Activated naive CD8-positive, alpha-beta T cell treated with anti-CD3 and anti-CD28 coated beads for 36 hours (primary cell): ENCODE measurements at places on chromosomes 13 and 19. TPM values are rescaled to one million over a fixed set of nuclear protein-coding genes. Genes with fewer than 3 reads are reported as not detected.

CGB7 gene
- not detected for total RNA-seq

PTH2 gene
- not detected for total RNA-seq

SLC5A5 gene
- 1.5 TPM for total RNA-seq

ELSPBP1 gene
- not detected for total RNA-seq

DOHH gene
- 17.2 TPM for total RNA-seq

ZNF534 gene
- total RNA-seq = not detected

TSSK6 gene
- 3.1 TPM for total RNA-seq

ADGRE3 gene
- not detected for total RNA-seq

- DNase-seq = no peak
- H3K27me3 ChIP-seq = peaks cover 8% of the 10 kb centered on the region
- no peak overlapping the region for H3K27ac ChIP-seq
- H3K4me3 ChIP-seq = no peak overlapping the region
These were observed 44.3 kb upstream of the ENOX1 start for GRCh38 chr13:43831088-43831487.

DNA sequence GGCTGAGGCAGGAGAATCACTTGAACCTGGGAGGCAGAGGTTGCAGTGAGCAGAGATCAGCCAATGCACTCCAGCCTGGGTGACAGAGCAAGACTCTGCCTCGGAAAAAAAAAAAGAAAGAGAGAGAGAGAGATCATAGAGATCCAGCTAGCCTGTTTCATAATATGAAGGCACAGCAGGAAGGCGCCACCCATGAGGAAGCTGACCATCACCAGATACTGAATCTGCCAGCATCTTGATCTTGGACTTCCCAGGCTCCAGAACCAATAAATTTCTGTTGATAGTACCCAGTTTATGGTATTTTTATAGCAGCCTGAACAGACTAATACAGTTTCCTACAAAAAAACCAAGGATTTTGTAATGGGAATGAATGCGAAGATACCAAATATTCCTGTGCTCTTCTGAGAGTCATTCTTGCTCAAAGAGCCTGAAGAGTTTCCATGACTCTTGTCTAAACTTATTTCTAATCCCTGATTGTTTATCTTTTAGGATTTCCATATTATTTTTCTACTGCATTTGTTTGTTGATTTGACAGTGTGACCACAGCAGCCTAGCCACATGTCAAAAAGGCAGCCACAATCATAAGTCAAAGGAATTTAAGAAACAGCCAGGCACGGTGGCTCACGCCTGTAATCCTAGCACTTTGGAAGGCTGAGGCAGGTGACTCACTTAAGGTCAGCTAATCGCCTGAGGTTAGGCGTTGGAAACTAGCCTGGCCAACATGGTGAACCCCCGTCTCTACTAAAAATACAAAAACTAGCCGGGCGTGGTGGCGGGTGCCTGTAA lies 37.7 kb upstream of the PDCD5 start:
- no peak overlapping the region for H3K27ac ChIP-seq
- no peak overlapping the region for H3K4me3 ChIP-seq
- no peaks in the 10 kb centered on the region for H3K27me3 ChIP-seq
- no peak for DNase-seq
- no peaks in the 10 kb centered on the region for H3K36me3 ChIP-seq
- no peaks in the 10 kb centered on the region for H3K4me1 ChIP-seq

- no peak for DNase-seq
- H3K27ac ChIP-seq = peak overlapping the region; percentile 1
- H3K4me1 ChIP-seq = peaks cover 25% of the 10 kb centered on the region
- H3K36me3 ChIP-seq = peaks cover 6% of the 10 kb centered on the region
These were observed 625 bp downstream of the ZNF709 start for GRCh38 chr19:12484011-12484370.

GRCh38 chr19:29680447-29680846 lies 15.2 kb downstream of the PLEKHF1 start:
- peak overlapping the region; percentile 63 for H3K4me3 ChIP-seq
- H3K36me3 ChIP-seq = peaks cover 8% of the 10 kb centered on the region
- peaks cover 47% of the 10 kb centered on the region for H3K4me1 ChIP-seq
- no peaks in the 10 kb centered on the region for H3K27me3 ChIP-seq

DNA sequence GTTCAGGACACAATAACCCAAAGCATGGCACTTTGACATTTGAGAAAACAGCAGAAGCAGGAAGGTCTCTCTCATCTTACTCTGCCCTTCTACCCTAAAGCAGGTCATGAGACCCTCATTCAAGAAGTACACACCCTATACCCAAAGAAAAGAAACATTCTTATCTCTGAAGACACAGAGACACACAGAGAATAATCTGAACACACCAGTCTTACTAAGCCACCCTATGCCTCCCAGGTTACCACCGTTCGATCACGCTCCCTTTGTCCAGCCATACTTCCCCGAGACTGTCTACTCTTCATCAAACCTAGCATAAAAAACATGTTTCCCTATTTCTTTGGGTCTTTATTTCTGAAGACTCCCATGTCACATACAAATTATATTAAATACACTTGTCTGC lies 66.5 kb upstream of the ANKRD10 start:
- H3K27me3 ChIP-seq = peaks cover 49% of the 10 kb centered on the region
- no peak overlapping the region for H3K4me3 ChIP-seq
- no peak for DNase-seq
- H3K4me1 ChIP-seq = no peaks in the 10 kb centered on the region
- H3K27ac ChIP-seq = no peak overlapping the region

GRCh38 chr13:105202354-105202753 lies 1333.1 kb downstream of the EFNB2 start:
- peaks cover 10% of the 10 kb centered on the region for H3K27me3 ChIP-seq
- H3K27ac ChIP-seq = no peak overlapping the region
- H3K4me3 ChIP-seq = no peak overlapping the region

DNA sequence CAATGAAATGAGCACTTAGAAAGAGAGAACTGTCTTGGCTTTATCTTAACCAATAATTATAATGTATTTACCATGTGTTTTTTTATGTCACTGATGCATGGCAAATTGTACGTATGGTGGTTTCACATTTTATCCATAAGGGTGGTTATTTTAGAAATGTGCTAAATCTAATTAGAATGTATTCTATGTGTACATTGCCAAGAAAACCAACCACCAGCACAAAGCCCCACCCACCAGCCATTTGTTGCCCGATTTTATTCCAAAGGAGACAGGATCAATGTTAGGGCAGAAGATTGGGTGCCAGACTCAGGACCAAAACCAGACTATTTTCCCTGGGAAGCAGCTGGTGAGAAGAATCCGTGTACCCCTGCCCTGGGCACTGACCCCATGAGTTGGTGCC lies 63.0 kb upstream of the SOX1 start:
- no peak for DNase-seq
- no peak overlapping the region for H3K27ac ChIP-seq
- H3K36me3 ChIP-seq = no peaks in the 10 kb centered on the region
- H3K4me1 ChIP-seq = no peaks in the 10 kb centered on the region
- no peak overlapping the region for H3K4me3 ChIP-seq

GRCh38 chr19:38975861-38976271 lies 324 bp upstream of the FBXO17 start:
- no peak overlapping the region for H3K27ac ChIP-seq
- H3K27me3 ChIP-seq = peaks cover 45% of the 10 kb centered on the region
- no peaks in the 10 kb centered on the region for H3K36me3 ChIP-seq
- no peak for DNase-seq
- no peak overlapping the region for H3K4me3 ChIP-seq

DNA sequence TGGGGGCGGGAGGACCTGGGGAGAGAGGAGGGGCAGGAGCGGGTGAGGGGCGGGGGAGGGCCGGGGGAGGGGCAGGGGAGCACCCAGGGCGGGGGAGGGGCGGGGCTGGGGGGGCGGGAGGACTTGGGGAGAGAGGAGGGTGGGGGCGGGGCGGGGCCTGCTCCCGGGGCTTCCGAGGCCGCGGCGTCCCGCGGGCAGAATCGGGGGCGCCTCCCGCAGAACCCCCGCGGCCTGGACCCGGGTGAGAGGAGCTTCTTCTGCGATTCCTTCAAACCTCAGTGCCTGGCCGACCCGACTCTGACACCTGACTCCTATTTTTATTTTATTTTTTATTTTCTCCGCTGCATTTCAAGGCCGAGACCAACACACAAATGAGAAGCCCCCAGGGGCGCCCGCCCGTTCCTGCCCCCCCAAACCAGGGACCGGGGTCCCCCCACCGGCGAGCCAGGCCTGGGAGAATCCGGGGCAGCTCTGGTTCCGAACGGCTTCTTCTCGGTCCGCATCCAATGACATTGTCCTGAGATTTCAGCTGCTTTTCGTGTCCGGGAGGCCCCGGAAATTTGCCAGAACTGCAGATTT lies 470 bp upstream of the GRTP1 start:
- H3K4me3 ChIP-seq = no peak overlapping the region
- H3K4me1 ChIP-seq = no peaks in the 10 kb centered on the region
- peaks cover 50% of the 10 kb centered on the region for H3K27me3 ChIP-seq
- no peaks in the 10 kb centered on the region for H3K36me3 ChIP-seq
- no peak overlapping the region for H3K27ac ChIP-seq

DNA sequence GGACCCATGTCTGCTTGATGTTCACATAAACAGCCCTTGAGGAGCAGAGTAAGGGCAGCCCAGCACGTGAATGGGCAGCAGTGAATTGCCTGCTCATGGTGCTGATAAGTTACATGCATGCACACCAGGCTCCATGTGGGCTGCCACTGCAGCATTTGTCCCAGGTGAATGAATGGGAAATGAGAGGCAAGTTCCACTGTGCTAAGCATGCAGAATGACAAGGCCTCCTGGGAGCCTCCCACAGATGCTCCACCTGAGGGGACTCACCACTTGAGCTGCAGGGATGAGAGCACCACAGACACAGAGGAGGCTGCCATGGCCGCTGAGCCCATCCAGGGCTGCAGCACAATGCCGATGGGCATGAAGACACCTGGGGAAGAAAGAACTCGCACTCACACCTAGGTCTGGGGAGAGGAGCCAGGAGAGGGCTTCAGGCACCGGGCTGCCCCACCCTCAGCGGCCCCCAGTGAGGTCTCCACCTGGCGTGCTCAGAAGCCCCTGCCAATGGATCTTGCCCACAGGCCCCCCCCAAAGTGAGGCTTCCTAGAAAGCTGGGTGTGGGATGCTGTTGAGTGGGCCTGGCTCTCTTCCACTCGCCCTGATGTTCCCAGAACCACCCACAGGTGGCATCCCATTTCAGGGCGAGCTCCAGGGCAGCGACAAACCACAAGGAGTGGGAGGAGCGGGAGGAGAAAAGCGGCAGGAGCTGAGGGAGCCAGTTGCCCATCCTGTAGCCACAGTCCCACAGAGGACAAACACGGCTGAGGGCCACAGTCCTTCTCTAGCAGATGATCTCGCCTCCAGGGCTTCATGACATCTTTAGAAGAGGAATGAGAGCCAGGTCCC lies 73.8 kb downstream of the CCDC70 start:
- no peaks in the 10 kb centered on the region for H3K27me3 ChIP-seq
- DNase-seq = no peak
- H3K36me3 ChIP-seq = no peaks in the 10 kb centered on the region
- no peak overlapping the region for H3K4me3 ChIP-seq
- peaks cover 1% of the 10 kb centered on the region for H3K4me1 ChIP-seq

DNA sequence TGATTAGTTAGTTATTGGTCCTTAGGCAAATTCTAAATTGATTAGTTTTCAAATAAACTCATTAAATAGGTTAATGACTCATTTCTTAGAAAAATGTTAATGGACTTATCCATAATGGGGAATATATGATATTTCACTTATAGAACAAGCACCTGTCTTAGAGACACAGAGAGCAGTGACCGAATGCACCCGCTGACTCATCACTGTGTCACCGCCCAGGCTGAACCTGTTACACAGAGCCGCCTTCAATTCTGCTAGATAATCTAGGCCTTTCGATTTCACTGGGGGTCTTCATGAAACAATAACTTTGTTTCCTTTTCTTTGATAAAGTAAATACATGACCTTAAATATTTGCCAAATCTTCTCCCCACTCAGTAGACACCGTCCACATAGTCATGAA lies 13.1 kb downstream of the IRS2 start:
- peaks cover 24% of the 10 kb centered on the region for H3K4me1 ChIP-seq
- no peaks in the 10 kb centered on the region for H3K27me3 ChIP-seq

- peaks cover 27% of the 10 kb centered on the region for H3K4me1 ChIP-seq
- peaks cover 25% of the 10 kb centered on the region for H3K36me3 ChIP-seq
- peak overlapping the region; percentile 99 for H3K27ac ChIP-seq
- peak overlapping the region; percentile 92 for H3K4me3 ChIP-seq
- H3K27me3 ChIP-seq = peaks cover 4% of the 10 kb centered on the region
These were observed 811 bp upstream of the PRMT1 start for GRCh38 chr19:49676136-49676783.

DNA sequence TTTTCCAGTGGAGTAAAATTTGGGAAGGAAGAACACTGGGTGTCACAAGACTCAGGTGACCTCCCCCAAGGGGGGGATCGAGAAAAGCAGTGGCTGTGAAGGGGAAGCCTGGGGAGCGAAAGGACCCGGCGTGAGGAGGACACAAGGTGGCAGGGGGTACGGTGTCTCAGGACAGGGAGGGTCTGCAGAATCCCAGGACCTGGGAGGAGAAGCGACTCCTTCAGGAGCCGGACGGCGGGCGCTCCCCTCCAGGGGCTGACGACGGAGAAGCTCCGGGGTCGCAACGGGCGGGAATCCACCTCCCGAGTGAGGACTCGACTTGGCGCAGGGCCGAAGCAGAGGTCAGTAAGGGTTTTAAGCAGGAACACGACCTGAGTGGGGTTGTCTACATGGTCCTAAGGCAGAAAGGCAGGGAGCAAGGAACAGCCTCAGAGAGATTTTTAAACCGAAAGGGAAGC lies 529 bp downstream of the ZNF836 start:
- H3K27me3 ChIP-seq = no peaks in the 10 kb centered on the region
- H3K4me3 ChIP-seq = peak overlapping the region; percentile 87
- peak; percentile 10 for DNase-seq
- H3K36me3 ChIP-seq = peaks cover 35% of the 10 kb centered on the region

- no peak for DNase-seq
- H3K4me1 ChIP-seq = peaks cover 32% of the 10 kb centered on the region
- no peak overlapping the region for H3K27ac ChIP-seq
- H3K4me3 ChIP-seq = no peak overlapping the region
These were observed 8.2 kb downstream of the ZDHHC20 start for GRCh38 chr13:21450936-21451335.

DNA sequence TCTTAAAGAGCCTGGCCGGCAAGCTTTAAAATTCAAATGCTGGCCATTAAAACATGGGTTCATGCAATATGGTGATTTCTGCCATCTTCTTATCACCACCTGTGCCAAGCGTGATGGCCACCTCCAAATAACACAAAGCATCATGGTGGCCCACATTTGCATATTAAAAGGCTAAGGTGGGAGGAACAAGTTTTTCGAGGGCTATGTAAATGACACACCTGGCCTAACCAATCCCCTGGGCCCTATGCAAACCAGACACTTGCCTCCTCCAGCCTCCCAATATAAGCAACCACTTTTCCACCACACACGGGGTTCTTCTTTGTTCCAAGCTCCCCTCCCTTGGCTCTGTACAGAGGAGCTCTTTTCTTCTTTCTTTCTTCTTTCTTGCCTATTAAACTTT lies 14.4 kb downstream of the LILRB4 start:
- H3K27ac ChIP-seq = no peak overlapping the region
- peaks cover 11% of the 10 kb centered on the region for H3K27me3 ChIP-seq
- no peaks in the 10 kb centered on the region for H3K36me3 ChIP-seq
- no peak overlapping the region for H3K4me3 ChIP-seq
